NCI-H774 (cell line): ENCODE measurements at places on chromosomes 16 and 17.

- no peak for DNase-seq
Measured at GRCh38 chr16:17360693-17361122, 110.1 kb downstream of the XYLT1 start.

DNA sequence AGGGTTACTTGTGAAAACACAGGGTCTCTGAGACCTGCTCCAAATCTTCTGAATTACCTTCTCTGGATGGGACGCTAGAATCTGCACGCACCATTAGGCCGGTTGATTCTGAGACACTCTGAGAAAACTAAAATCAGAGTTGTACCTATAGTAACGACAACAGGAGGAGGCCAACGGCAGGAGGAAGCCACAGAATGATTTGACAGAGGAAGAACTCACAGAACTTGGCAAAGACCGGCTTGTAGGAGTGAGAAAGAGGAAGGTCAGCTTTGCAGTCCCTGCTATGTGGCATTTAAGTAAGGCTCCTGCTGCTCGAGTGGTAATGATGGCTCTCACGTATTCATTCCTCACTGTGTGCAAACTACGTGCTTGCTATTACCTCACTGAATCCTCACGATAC lies 483.0 kb downstream of the TMEM114 start:
- no peak for DNase-seq

- DNase-seq = peak; percentile 16
Measured at GRCh38 chr16:56637814-56638750, at the start of gene MT1A. Gene MT1A, plus strand, starts transcription at chr16:56638666. Its CDS starts 73 bp downstream, at chr16:56638739.

GRCh38 chr17:81741594-81742452 lies 29.7 kb downstream of the SLC25A10 start:
- DNase-seq = no peak

DNA sequence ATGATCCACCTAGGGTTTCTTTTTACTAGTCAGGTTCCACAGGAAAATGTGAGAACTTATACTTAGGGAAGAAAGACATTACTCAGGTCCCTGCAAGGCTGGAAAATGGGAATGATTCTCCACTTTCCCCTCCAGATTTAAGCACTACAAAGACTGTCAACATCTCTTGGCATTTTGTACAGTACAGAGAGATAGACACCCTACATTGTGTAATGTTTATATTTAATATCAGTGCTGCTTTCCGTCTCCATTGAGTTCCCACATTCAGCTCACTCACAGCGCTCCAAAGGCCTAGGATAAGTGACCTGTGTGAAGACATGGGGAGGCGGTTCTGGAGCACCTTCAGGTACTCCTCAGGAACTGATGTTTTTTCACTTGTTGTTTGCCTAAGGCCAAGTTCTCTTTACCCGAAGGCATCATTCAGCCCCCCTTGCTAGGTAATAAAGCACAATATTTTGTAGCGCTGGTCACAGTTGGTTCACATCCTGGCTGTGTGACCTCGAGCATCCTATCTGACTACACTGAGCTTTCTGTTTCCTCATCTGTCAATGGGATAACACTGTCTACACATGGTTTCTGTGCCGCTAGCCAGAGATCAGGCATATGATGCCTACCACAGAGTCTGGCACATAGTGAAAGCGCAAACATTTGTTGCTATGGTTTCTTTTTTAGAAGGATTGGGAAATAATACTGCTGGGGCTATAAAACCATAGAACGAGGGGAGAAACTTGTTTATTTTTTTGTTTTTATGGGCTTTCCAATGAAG lies 226.6 kb downstream of the ZFHX3 start:
- DNase-seq = no peak

- DNase-seq = no peak
Measured at GRCh38 chr17:70687421-70687820, 518.1 kb downstream of the KCNJ2 start.

GRCh38 chr16:82190386-82190785 lies 20.4 kb upstream of the MPHOSPH6 start:
- no peak for DNase-seq

DNA sequence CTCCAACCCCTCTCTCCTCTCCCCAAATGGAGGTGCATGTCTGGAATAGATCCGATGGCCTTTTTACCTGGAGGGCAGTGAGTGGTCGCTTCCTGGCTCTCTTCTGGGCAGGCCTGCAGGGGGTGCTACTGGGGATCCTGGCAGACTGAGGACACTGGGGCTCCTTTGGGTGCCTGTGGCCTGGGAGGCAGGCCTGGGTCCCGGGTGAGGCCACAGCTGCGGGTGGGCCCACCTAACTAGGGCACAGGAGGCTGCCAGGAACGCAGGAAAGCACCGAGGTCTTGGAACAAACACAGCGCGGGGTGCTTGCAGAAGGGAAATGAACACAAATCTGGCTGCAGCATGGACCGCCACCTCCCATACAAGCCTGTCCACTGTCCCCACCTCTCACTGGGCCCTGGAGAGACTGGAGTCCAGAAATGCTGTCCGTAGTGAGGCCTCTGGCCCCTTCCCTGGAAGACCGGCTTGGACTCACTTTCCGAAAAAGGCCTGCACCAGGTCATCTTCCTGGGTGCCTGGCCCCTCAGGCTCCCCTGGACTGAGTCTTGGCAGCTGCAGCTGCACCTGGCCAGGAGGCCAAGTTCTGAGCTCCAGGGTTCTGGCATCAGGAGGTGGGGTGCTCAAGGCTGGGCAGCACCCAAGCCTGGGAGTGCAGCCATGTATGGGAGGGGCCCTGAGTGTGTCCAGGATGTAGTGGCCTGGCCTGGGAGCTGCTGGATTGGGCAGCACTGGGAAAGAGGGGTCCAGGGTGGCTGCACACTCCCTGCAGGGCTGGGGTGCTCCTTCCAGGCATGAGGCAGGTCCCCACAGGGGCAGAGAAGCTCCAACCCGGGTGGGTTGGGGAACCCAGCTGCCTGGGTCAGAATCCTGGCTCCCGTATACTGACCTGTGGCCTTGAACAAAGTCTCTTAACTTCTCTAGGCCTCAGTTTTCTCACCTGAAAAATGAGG lies 195.1 kb downstream of the IRF8 start:
- no peak for DNase-seq
